ENCODE measurements at places on chromosomes 6 and 20.

GRCh38 chr6:169893624-169894023 lies 142.2 kb downstream of the ERMARD start:
- no peak for DNase-seq

DNA sequence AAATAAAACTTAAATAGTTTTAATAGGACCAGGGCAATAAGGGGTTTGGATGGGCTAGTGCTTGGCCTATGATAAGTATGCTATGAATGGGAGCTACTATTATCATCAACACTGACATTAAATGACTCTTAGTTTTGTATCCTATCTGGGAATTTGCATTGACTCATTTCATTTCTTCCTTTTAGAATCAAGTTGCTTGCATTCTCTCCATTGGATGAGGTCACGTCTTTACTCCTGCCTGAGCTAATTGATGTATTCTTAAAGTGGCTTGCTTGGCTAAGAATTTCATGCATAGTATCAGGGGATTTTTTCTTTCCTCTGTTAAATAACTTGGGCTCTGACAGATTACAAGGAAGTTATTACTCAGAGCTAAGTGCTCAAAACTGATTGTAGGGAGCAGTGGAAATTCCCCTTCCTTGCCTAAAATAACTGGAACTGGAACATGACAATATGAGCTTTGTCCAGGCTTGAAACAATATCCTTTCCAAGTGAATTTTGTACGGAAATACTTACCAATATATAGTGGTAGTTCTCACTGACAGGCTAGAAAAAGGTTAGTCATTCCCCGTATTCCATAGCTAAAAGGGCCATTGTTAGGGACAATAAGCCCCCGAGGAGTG lies 169.9 kb downstream of the BCAS1 start:
- no peak for DNase-seq

DNA sequence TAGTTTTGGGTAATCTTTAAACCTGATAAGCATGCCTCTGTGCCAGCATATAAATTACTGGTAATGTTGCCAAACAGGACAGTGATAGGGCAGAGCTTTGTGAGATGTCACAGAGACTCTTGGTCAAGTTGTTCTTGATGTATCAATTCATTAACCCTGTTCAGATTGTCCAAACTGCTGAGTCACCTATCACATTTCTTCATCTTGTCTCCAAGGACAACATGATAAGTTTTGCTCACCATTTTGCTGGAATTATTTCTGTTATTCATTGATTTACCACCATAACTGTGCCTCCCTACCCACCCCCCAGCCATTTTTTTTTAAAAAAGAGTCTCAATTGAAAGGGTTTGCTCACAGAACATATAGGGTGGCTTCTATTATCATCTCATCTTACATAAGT lies 19.5 kb upstream of the GMNN start:
- no peak for DNase-seq

DNA sequence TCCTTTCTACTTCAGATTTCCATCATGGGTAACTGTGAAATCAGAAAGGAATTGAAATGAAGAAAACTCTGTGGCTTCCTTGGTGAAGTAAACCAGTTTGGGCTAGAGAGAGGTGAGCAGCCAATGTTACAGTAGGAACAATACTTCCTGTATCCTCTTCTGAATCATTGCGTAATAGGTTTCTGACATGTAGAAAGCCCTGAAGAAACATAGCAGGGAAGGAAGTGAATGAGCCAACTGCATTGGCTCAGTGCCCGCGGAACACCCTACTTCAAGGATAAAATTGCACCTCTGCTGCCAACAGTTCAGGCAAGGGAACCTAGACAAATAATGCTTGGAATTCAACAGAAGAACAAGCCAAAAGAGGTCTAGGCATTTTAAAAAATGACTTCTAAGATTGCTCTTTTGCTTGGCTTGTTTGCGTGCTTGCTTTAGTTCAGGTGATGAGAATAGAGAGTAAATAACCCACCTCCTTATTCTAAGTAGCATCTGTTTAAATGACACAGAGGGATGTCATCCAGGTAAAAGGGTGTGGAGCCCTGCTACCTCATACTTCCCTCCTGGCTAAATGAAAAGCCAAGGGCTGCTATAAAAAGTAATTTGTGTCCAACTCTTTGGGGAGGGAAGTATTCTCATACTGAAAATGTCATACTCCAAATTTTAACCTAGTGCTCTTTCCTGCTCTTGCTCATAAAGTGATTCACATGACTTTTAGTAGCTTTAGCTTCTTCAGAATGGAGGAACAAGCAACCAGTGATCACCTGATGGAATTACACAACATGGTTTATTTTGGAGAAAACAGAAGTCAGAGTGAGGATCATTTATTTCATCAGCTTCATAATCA lies 30.0 kb upstream of the AKIRIN2 start:
- DNase-seq: no peak

DNA sequence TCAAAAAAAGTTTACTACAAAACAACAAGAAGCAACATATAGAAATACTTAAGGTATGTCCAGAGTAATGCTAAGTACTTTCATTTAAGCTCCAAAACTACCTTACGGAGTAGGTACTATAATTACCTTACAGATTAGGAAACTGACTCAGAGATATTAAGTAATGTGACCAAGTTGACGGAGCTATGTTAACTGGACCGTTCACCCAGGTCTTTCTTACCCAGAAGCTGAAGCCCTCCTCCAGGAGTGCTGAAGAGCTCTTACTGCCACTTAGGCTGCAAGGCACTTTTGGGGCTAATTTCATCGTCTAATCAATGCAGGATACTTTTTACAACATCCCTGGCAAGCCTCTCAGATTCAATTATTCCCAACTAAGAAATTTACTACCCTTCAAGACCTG lies 123.7 kb downstream of the CHD6 start:
- no peak for DNase-seq

DNA sequence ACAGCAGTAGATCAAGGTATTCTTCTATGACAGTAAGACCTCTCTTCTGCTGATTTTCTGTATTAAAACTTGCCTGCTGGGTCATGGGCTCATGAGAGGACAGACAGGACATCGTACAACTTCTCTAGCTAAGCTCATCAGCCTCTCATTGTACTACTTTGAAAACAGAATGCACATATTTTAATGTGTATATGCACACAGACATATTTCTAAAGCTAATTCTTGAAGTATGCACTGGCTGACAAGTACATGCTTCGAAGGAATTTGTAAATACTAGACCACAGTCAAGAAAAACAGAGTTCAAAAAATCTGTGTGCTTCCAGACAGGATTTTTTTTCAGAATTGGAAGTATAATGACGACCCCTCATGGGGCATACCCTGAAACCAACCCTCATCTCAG lies 81.7 kb upstream of the CD83 start:
- no peak for DNase-seq

GRCh38 chr6:170132011-170132521 lies 158.8 kb downstream of the DLL1 start:
- no peak for DNase-seq

Measured in GM18507 (cell line).